Colonic mucosa (tissue), 4 donors: ENCODE measurements at places on chromosomes 13 and 19. TPM values are rescaled to one million over a fixed set of nuclear protein-coding genes. Genes with fewer than 3 reads are reported as not detected.

DNA sequence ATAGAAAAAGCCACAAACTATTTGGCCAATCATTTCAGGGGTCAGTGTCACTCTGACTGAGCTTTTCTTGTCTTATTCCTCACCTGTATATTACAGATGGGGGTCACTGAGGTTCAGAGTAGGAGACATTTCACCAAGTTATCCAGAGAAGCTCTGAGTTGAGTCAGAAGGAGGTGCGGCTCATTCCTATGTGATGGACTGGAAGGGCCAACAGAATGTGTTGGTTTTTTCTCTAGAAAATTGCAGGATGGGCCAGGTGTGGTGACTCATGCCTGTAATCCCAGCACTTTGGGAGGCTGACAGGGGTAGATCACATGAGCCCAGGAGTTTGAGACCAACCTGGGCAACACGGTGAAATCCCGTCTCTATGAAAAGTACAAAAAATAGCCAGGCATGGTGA, 24.5 kb upstream of the ZNF83 start:
- H3K4me3 ChIP-seq, result no peak overlapping the region
- no peaks in the 10 kb centered on the region for H3K36me3 ChIP-seq
- DNase-seq, result no peak
- H3K4me1 ChIP-seq, result no peaks in the 10 kb centered on the region
- H3K27me3 ChIP-seq, result no peaks in the 10 kb centered on the region
- H3K27ac ChIP-seq, result no peak overlapping the region

TEX26 gene
- total RNA-seq, result not detected

CGB2 gene
- total RNA-seq, result not detected

DNA sequence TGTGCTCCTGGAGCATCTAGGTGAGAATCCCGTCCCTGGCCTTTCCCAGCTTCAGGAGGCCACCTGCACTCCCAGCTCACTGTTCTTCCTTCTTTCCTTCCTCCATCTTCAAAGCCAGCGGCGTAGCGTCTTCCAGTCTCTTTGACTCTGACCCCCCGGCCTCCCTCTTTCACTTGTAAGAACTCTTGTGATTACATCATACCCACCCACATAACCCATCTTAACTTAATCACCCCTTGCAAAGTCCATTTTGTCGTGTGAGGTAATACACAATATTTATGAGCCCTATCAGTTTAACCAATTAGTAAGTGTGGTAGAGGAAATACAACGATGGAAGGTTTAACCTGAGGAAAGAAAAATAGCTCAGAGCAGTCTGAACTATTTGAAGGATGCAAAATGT, 4.6 kb upstream of the CDC16 start:
- no peaks in the 10 kb centered on the region for H3K36me3 ChIP-seq
- no peak overlapping the region for H3K27ac ChIP-seq
- H3K4me1 ChIP-seq, result no peaks in the 10 kb centered on the region
- H3K27me3 ChIP-seq, result no peaks in the 10 kb centered on the region

LGALS7 gene
- total RNA-seq, result not detected

ITGBL1 gene
- total RNA-seq, result 0.72 TPM

ZNF835 gene
- total RNA-seq, result 1.3 TPM

DNA sequence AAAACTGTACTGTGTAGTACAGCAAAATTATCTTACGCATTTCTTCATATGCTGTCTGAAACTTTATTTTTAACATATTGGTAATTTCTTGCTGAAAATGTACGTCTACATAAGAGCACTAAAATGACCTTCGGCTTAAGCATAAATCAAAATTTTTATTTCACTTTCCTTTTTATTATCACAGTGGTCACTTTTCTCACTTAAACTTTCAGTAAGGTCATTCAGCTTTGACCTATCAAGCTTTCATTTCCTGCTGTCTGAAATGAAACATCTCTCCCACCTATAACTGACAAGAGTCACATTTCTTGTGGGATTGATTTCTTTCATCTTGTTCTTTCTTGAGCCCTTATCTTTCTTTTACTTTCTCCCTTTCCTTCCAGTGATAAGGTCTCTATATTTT, 2212.7 kb upstream of the PCDH20 start:
- H3K4me3 ChIP-seq, result no peak overlapping the region
- no peak overlapping the region for H3K27ac ChIP-seq
- no peaks in the 10 kb centered on the region for H3K27me3 ChIP-seq
- no peak for DNase-seq

CLDN10 gene
- 0.64 TPM for total RNA-seq

- H3K27me3 ChIP-seq, result no peaks in the 10 kb centered on the region
- no peaks in the 10 kb centered on the region for H3K36me3 ChIP-seq
- no peak overlapping the region for H3K4me3 ChIP-seq
- no peaks in the 10 kb centered on the region for H3K4me1 ChIP-seq
- H3K27ac ChIP-seq, result no peak overlapping the region
Measured at GRCh38 chr13:76759877-76760276, 126.3 kb downstream of the KCTD12 start.

CLDND2 gene
- not detected for total RNA-seq

CDX2 gene
- total RNA-seq, result 271 TPM

NKPD1 gene
- total RNA-seq, result not detected

- no peaks in the 10 kb centered on the region for H3K4me1 ChIP-seq
- H3K27me3 ChIP-seq, result no peaks in the 10 kb centered on the region
- no peaks in the 10 kb centered on the region for H3K36me3 ChIP-seq
Measured at GRCh38 chr13:99316224-99316623, 9.0 kb upstream of the GPR183 start.

PSG2 gene
- total RNA-seq, result not detected

PSPC1 gene
- 36.5 TPM for total RNA-seq

VAV1 gene
- 6.0 TPM for total RNA-seq
